ENCODE measurements at places on chromosomes 12 and 14. TPM values are rescaled to one million over a fixed set of nuclear protein-coding genes. Genes with fewer than 3 reads are reported as not detected.
A peak's percentile ranks its signal among the peaks of the same experiment; 100 is the strongest.

DNA sequence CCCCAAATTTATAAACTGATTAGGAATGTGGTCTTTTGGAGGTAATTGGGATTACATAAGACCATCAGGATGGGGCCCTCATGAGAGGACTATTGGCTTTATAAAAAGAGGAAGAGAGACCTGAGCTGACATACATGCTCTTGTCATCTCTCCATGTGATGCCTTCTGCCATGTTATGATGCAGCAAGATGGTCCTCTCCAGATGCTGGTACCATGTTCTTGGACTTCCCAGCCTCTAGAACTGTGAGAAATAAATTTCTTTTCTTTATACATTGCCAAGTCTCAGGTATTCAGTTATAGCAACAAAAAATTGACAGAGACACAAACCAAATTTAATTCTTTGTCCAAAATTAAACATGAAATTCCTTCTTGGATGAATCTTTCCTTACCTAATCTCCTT is 92.9 kb downstream of the EFCAB11 start:
- no peak overlapping the region for H3K4me3 ChIP-seq
- no peaks in the 10 kb centered on the region for H3K4me1 ChIP-seq
- no peak for DNase-seq
- no peaks in the 10 kb centered on the region for H3K36me3 ChIP-seq

- peaks cover 22% of the 10 kb centered on the region for H3K4me1 ChIP-seq
- no peak overlapping the region for H3K27ac ChIP-seq
- no peaks in the 10 kb centered on the region for H3K36me3 ChIP-seq
- no peaks in the 10 kb centered on the region for H3K27me3 ChIP-seq
- no peak overlapping the region for H3K4me3 ChIP-seq
Observed at GRCh38 chr14:104749111-104749649, 3.8 kb upstream of the SIVA1 start.

DNA sequence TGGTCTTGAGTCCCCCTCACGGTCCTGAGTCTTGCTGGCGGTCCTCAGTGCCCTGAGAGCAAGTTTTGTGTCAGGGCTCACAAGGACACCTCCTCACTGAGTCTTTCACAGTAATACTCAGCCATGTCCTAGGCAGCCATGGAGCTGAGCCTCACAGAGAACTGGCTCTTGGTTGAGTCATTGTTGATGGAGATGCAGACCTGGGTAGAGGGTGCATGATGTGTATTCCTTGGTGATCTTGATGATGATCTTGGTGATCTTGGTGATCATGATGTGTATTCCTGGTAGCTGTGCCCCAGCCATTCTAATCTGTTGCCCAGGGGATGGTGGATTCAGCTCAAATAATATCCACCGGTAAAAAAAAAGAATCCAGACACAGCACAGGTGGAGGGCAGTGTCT is 495.4 kb downstream of the TMEM121 start:
- H3K4me1 ChIP-seq, result no peaks in the 10 kb centered on the region
- H3K27me3 ChIP-seq, result 0 out of 2 replicates have a peak, but pooled peaks cover 4% of the 10 kb centered on the region
- H3K36me3 ChIP-seq, result no peaks in the 10 kb centered on the region
- H3K27ac ChIP-seq, result no peak overlapping the region

DNA sequence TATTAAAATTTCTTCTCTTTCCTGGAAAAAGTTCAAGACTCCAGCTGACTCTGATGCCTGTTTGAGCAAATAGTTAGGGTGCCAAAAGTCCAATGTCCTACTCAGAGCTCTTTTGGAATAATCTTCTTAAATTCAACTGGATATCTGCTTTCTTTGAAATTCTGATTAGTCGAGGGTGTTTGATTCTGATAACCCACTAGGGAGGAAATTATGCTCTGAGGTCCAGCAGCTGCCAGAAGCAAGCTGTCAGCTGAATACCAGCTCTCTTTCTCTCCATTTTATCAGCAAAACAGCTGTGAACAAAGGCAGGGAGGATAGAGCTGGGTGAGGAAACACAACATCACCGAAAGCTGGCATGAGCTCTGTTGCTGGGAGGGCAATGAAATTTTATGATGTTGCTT is 141.5 kb downstream of the CAND1 start:
- H3K4me3 ChIP-seq, result no peak overlapping the region
- H3K36me3 ChIP-seq, result no peaks in the 10 kb centered on the region
- peaks cover 14% of the 10 kb centered on the region for H3K4me1 ChIP-seq

DNA sequence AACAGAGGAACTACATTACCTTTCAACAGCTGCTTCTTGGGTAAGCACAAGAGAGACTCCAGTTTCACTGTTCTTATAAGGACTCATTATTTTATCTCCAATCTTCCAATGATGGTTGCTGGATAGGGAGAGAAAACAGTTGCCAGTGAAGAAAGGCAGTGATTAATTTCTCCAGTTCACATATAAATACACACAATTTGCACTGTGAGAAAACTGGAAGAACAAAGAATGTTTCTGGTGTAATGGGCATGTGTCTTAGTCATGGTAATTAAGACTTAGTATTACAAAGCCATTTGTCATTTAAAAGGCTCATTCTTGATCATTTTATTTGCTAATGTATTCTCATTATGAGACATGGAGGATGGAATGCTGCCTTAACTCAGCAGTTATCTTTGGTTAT is 78.0 kb upstream of the FAR2 start:
- no peaks in the 10 kb centered on the region for H3K4me1 ChIP-seq
- no peak overlapping the region for H3K4me3 ChIP-seq
- no peak for DNase-seq
- no peak overlapping the region for H3K27ac ChIP-seq

DNA sequence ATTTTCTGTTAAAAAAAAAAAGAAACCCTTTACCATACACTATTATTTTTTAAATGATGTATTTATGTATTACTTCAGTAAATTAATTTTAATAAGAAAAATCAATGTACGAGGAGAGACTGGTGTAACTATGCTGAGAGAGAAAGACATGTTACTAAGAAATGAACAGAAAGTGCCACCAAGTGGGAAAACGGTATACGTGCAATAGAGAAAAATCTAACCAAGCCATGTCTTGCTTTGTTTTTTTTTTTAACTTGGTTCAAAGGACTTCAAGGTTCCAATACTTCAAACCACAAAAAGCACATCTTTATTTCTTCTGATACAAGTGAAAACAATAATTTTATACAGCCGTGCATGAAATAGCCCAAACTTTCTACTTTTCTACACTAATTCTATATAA is 22.9 kb downstream of the NDUFA12 start:
- H3K27ac ChIP-seq, result no peak overlapping the region
- no peaks in the 10 kb centered on the region for H3K36me3 ChIP-seq
- H3K4me1 ChIP-seq, result no peaks in the 10 kb centered on the region
- DNase-seq, result no peak

- no peaks in the 10 kb centered on the region for H3K4me1 ChIP-seq
- H3K27ac ChIP-seq, result no peak overlapping the region
- H3K27me3 ChIP-seq, result peaks cover 100% of the 10 kb centered on the region
- DNase-seq, result no peak
- H3K4me3 ChIP-seq, result no peak overlapping the region
Observed at GRCh38 chr14:104587641-104588040, 8.1 kb downstream of the C14orf180 start.

- H3K4me1 ChIP-seq, result peaks cover 25% of the 10 kb centered on the region
- no peak for DNase-seq
- peak overlapping the region; percentile 5 for H3K4me3 ChIP-seq
- H3K36me3 ChIP-seq, result no peaks in the 10 kb centered on the region
- no peaks in the 10 kb centered on the region for H3K27me3 ChIP-seq
Observed at GRCh38 chr12:73677520-73678291, 859.9 kb upstream of the ATXN7L3B start.

DNA sequence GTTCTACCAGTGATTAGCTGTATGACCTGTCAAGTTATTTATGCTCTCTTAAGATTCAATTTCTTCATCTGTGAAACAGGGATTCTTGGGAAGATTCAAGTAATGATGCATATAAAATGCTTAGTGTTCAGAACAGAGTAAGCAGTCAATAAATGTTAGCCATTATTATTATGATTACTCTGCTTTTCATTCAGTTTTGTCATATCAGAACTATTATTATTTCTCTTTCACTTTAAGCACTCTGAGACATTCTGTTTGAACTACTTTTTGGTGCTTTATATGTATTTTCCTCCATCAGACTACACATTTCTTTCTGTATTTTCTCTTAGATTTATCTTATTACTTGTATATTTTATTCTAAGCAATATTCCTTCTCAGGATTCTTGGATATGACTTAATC is 81.2 kb downstream of the CFAP54 start:
- H3K4me1 ChIP-seq, result no peaks in the 10 kb centered on the region
- H3K27ac ChIP-seq, result no peak overlapping the region
- no peak for DNase-seq

SLC5A8 gene
- not detected for total RNA-seq

DEGS2 gene
- total RNA-seq, result 0.11 TPM

AP5M1 gene
- 18.5 TPM for total RNA-seq

TMCC3 gene
- total RNA-seq, result 19.9 TPM

OTX2 gene
- not detected for total RNA-seq
